ENCODE measurements at places on chromosomes 13 and 19. TPM values are rescaled to one million over a fixed set of nuclear protein-coding genes. Genes with fewer than 3 reads are reported as not detected.

The IL12RB1 gene
- total RNA-seq, result 0.17 TPM

The ZNF17 gene
- 4.8 TPM for total RNA-seq

The CLN5 gene
- total RNA-seq, result 9.5 TPM

- H3K4me3 ChIP-seq, result no peak overlapping the region
- no peak for DNase-seq
- peaks cover 10% of the 10 kb centered on the region for H3K4me1 ChIP-seq
- no peak overlapping the region for H3K27ac ChIP-seq
These were observed 69.8 kb downstream of the ALOX5AP start for GRCh38 chr13:30805132-30805537.

DNA sequence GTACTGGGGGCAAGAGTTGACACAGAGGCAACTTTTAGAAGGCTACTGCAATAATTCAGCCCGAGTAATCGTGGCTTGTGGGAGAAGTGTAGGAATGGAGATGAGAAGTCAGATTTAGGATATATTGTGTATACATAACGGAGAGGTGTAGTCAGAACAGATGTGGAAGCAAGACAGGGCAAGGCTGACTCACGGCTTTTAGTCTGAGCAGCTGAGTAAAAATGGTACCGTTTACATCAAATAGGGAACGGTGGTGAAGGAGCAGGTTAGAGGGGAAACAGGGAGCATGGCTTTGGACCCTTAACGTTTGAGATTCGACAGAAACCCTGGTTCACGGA lies 796 bp upstream of the LSM14A start:
- H3K36me3 ChIP-seq, result no peaks in the 10 kb centered on the region
- H3K4me3 ChIP-seq, result peak overlapping the region; percentile 99
- H3K4me1 ChIP-seq, result peaks cover 37% of the 10 kb centered on the region

DNA sequence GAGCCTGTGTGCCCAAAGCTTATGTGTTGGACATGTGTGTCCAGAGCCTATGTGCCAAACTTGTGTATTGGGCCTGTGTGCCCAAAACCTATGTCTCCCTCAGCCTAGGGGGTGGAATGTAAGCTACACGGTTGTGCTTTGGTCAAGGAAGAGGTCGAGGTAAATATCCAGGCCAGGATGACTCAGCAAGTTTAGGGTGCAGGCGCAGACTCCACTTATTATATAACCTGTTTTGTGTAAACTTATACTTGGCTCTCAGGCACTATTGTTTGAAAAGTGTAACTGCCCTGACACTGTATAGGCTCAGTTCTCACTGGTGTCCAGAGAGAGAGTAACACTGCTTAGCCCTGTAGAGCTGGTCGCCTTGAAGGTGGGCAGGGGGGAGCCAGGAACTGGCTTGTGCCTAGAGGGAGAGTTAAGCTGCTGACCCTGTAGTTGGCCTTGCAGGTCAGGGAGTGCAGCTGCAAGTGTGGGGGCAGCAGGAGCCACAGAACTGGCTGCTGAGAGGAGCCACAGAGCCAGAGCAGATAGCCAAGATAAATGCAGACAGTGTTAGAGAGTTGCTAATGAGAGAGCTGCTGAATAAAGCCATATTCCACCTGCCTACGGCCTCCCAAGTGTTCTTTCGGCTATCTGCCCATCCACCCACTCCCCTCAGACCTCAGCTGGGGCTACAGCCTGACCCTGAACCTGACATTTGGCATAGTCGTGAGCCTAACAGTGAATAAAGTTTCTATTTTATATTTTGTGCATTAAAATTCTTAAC lies 517.2 kb upstream of the SLITRK1 start:
- DNase-seq, result no peak
- H3K27ac ChIP-seq, result no peak overlapping the region
- H3K4me3 ChIP-seq, result no peak overlapping the region
- H3K27me3 ChIP-seq, result no peaks in the 10 kb centered on the region
- no peaks in the 10 kb centered on the region for H3K4me1 ChIP-seq

- H3K4me3 ChIP-seq, result no peak overlapping the region
- no peak overlapping the region for H3K27ac ChIP-seq
- H3K4me1 ChIP-seq, result peaks cover 16% of the 10 kb centered on the region
- peaks cover 28% of the 10 kb centered on the region for H3K36me3 ChIP-seq
These were observed 18.6 kb downstream of the GPI start for GRCh38 chr19:34383599-34383998.

DNA sequence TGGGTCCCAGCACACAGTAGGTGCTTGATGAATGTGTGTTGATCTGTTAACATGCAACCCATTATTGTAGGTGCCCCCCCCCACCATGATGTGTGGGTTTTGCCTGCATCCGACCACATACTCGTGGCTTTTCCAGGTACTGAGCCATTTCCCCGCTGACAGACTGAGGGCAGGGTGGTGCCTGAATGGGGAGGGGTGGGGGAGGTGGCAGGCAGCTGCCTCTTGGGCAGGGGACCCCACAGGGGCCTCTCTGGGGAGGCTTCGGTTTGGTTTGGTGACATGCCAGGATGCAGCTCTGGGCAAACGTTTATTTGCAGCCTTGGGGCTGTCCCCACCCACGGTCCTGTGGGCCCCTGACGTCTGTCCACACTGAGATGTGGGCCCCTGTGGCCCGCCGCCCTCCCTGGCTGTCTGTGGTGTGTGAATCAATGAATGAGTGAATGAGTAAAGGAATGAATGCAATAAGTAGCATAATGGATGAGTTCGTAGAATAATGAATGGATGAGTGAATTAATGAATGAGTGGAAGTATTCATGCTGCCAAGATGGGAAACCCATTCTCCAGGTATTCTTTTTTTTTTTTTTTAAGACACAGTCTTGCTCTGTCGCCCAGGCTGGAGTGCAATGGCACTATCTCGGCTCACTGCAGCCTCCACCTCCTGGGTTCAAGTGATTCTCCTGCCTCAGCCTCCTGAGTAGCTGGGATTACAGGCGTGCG lies 9.0 kb upstream of the JUND start:
- H3K36me3 ChIP-seq, result no peaks in the 10 kb centered on the region
- H3K4me1 ChIP-seq, result peaks cover 14% of the 10 kb centered on the region
- H3K4me3 ChIP-seq, result no peak overlapping the region

Measured in psoas muscle (tissue), 8 donors.